Activated T-helper 2 cell treated with anti-CD3 and anti-CD28 coated beads, Interferon-gamma antibody, Interleukin-2, Interleukin-4, amounts not matched to agents 10 μg/mL and 5 μg/mL and 100 μg/mL, durations not matched to agents 14 hours and 24 hours and 36 hours (primary cell): ENCODE measurements at places on chromosomes 6 and 20.

DNA sequence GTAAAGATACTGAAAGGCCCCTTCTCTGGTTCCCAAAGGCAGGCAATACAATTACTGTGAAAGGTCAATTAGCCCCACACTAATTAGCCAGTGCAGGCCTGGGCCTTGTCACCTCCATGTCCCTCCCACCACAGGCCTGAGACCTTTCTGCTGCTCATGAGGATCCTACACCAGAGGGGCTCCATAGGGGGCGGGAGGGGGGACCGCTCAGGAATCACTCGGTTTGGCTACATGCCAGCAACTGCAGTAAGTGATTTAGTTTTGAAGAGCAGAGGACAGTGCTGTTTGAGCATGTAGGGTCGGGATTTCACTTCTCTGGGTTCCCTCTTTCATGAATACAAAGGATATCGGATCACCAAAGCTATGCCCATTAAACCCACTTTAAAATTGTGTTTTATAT lies 455.6 kb downstream of the PRKN start:
- H3K27ac ChIP-seq = no peak overlapping the region
- no peaks in the 10 kb centered on the region for H3K36me3 ChIP-seq
- no peaks in the 10 kb centered on the region for H3K4me1 ChIP-seq
- no peaks in the 10 kb centered on the region for H3K27me3 ChIP-seq
- DNase-seq = no peak

GRCh38 chr20:57953638-57954037 lies 243.8 kb upstream of the PMEPA1 start:
- no peak for DNase-seq
- no peak overlapping the region for H3K27ac ChIP-seq
- no peaks in the 10 kb centered on the region for H3K27me3 ChIP-seq
- H3K36me3 ChIP-seq = no peaks in the 10 kb centered on the region
- no peaks in the 10 kb centered on the region for H3K4me1 ChIP-seq
- no peak overlapping the region for H3K4me3 ChIP-seq

GRCh38 chr6:35343092-35343834 lies 905 bp downstream of the PPARD start:
- DNase-seq = no peak
- H3K36me3 ChIP-seq = peaks cover 34% of the 10 kb centered on the region
- H3K27me3 ChIP-seq = no peaks in the 10 kb centered on the region
- peak overlapping the region; percentile 82 for H3K27ac ChIP-seq
- peak overlapping the region; percentile 98 for H3K4me3 ChIP-seq

- DNase-seq = no peak
- peaks cover 1% of the 10 kb centered on the region for H3K4me1 ChIP-seq
Measured at GRCh38 chr6:121430514-121431460, 4.7 kb upstream of the GJA1 start.

DNA sequence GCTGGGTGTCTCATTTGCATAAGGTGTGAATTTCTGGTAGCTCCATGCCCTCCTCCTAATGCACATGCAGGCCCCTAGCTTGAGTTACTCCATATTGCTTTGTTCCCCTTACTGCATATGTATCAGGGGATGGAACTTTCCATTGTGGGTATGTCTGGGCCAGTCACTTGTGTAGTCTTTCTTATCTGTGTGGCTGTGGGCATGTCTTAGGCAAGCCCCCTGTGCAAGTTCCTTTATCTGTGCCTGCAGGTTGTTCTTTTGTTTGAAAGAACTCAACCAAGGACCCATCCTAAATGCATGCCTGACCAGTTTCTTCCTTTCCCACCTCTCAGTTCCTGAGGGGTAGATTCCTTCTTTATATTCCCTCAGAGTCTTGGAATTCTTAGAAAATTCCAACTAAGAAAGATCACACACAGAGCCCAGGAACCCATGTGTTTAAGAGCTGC lies 23.6 kb downstream of the MBOAT1 start:
- H3K4me1 ChIP-seq = peaks cover 63% of the 10 kb centered on the region
- peak overlapping the region; percentile 53 for H3K27ac ChIP-seq
- no peak overlapping the region for H3K4me3 ChIP-seq
- H3K36me3 ChIP-seq = peaks cover 83% of the 10 kb centered on the region

GRCh38 chr6:43673444-43674084 lies 14.0 kb downstream of the MRPS18A start:
- H3K27ac ChIP-seq = no peak overlapping the region
- H3K27me3 ChIP-seq = no peaks in the 10 kb centered on the region
- no peak for DNase-seq
- H3K4me3 ChIP-seq = no peak overlapping the region
- peaks cover 14% of the 10 kb centered on the region for H3K4me1 ChIP-seq
- peaks cover 60% of the 10 kb centered on the region for H3K36me3 ChIP-seq

GRCh38 chr20:59632541-59633113 lies 28.3 kb downstream of the PHACTR3 start:
- no peak overlapping the region for H3K4me3 ChIP-seq
- no peaks in the 10 kb centered on the region for H3K36me3 ChIP-seq
- no peaks in the 10 kb centered on the region for H3K4me1 ChIP-seq
- H3K27me3 ChIP-seq = no peaks in the 10 kb centered on the region
- no peak for DNase-seq
- no peak overlapping the region for H3K27ac ChIP-seq

- peaks cover 8% of the 10 kb centered on the region for H3K4me1 ChIP-seq
- H3K27me3 ChIP-seq = no peaks in the 10 kb centered on the region
- no peak overlapping the region for H3K27ac ChIP-seq
- H3K36me3 ChIP-seq = peaks cover 47% of the 10 kb centered on the region
- DNase-seq = no peak
- no peak overlapping the region for H3K4me3 ChIP-seq
Measured at GRCh38 chr6:7236306-7237209, 76.4 kb downstream of the SSR1 start.

DNA sequence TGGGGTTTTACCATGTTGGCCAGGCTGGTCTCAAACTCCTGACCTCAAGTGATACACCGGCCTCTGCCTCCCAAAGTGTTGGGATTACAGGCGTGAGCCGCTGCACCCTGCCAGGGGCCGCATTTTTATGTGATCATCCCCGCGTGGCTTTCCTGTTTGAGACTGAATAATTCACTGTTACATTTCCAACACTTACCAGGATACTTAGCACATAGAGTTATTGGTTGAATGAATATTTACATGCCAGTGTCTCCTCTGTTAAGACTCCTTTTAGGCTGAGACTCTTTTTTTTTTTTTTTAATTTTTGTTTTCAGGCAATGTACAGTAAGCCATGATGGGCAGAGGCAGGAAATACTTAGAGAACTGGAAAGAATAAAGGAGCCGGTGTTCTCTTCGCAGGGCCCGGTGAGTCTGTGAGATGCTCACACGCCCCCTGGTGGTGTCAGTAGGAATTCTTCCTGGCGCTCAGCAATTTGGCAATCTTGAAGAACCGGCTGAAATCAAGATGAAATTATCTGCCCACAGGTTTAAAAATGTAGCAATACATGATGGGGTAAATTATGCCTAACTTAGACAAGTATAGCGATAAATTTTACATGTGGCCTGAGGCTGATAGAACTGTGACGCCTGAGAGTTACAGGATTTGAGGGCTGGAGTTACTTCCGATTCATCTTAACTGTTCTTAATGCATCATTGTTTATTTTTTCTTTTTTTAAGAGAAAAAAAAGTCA lies 7.6 kb upstream of the RNF114 start:
- peaks cover 6% of the 10 kb centered on the region for H3K4me1 ChIP-seq
- H3K4me3 ChIP-seq = no peak overlapping the region
- H3K36me3 ChIP-seq = no peaks in the 10 kb centered on the region
- H3K27me3 ChIP-seq = peaks cover 3% of the 10 kb centered on the region
- H3K27ac ChIP-seq = peak overlapping the region; percentile 49

DNA sequence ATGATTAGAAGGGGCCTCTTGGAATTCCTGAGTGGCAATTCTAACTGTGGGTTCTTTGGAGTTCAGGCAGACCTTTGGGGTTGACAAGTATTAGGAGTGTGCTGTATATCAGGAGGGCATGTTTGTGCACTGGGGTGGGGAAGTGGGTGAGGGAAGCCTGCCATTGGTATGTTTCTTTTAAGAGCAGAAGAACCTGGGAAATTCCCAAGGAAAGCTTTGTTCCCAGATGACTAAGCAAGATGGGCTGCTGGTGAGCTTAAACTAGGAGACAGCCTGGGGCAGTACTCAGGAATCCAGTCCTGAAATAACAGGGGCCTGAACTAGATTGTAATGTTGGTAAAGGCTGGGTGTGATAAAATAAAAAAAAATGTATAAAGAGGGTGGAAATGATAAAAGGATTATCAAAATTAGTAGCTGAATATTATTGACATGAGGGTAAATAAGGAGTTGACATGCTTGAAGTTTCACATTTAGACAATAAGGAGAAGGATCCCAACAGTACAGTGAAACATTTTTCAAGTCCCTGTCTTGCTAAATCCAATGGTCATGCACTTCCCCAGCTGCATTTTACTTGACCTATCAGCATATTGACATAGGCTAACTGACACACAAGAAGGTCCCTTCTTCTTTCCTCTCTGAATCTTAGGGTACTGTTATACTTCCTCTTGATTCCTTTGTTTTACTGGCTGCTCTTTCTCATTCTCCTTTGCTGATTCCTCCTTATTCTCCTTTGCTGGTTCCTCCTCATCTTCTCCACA lies 18.4 kb upstream of the IFNGR1 start:
- H3K4me1 ChIP-seq = peaks cover 23% of the 10 kb centered on the region
- H3K27me3 ChIP-seq = peaks cover 3% of the 10 kb centered on the region
- no peaks in the 10 kb centered on the region for H3K36me3 ChIP-seq
- H3K4me3 ChIP-seq = no peak overlapping the region
- no peak for DNase-seq
- H3K27ac ChIP-seq = no peak overlapping the region

GRCh38 chr20:7500231-7500663 lies 440.0 kb downstream of the HAO1 start:
- H3K36me3 ChIP-seq = no peaks in the 10 kb centered on the region
- H3K4me3 ChIP-seq = no peak overlapping the region
- no peak overlapping the region for H3K27ac ChIP-seq

GRCh38 chr6:8900056-8900455 lies 464.7 kb upstream of the SLC35B3 start:
- DNase-seq = no peak
- H3K27me3 ChIP-seq = no peaks in the 10 kb centered on the region
- H3K4me1 ChIP-seq = no peaks in the 10 kb centered on the region
- H3K27ac ChIP-seq = no peak overlapping the region

DNA sequence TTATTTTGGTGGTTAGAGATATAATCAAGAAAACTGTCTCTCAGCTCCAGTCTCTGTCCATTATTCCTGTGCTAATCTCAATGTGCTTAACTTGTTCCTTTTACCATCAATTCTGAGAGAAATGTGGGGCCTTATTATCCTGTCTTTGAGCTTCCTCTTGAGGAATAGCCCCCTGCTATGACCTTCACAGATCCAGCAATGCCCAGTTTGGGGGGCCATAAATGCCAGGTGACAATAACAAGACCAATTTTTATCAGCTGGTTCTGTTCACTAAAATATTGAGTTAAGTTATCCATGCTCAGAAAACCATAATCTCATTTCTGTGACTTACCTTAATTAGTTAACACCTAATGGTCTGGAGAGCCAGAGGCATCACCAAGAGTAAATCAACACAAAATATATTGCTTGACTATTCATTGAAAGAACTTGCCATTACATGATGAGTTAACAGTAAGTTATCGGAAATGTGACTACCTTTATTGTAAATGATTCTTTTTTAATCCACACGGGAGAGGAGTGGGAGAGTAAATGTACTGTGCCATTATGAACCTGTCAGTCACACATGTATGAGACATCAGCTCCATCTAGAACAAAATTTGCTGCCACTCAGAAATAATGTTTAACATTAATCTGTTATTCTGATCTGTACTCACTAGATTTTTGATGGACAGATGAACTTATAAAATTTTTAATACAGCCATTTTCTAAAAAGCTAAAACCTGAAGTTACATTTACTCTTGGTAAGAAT lies 149.7 kb downstream of the ID4 start:
- H3K36me3 ChIP-seq = no peaks in the 10 kb centered on the region
- no peak overlapping the region for H3K4me3 ChIP-seq
- H3K4me1 ChIP-seq = no peaks in the 10 kb centered on the region
- H3K27me3 ChIP-seq = peaks cover 1% of the 10 kb centered on the region
- DNase-seq = no peak

- H3K4me1 ChIP-seq = peaks cover 8% of the 10 kb centered on the region
- H3K27ac ChIP-seq = no peak overlapping the region
- H3K27me3 ChIP-seq = no peaks in the 10 kb centered on the region
- H3K36me3 ChIP-seq = no peaks in the 10 kb centered on the region
Measured at GRCh38 chr6:110864824-110865223, 9.8 kb upstream of the AMD1 start.

GRCh38 chr6:168091381-168092264 lies 12.6 kb upstream of the FRMD1 start:
- H3K36me3 ChIP-seq = no peaks in the 10 kb centered on the region
- no peak for DNase-seq
- H3K4me1 ChIP-seq = no peaks in the 10 kb centered on the region
- H3K27me3 ChIP-seq = no peaks in the 10 kb centered on the region
- H3K4me3 ChIP-seq = no peak overlapping the region

DNA sequence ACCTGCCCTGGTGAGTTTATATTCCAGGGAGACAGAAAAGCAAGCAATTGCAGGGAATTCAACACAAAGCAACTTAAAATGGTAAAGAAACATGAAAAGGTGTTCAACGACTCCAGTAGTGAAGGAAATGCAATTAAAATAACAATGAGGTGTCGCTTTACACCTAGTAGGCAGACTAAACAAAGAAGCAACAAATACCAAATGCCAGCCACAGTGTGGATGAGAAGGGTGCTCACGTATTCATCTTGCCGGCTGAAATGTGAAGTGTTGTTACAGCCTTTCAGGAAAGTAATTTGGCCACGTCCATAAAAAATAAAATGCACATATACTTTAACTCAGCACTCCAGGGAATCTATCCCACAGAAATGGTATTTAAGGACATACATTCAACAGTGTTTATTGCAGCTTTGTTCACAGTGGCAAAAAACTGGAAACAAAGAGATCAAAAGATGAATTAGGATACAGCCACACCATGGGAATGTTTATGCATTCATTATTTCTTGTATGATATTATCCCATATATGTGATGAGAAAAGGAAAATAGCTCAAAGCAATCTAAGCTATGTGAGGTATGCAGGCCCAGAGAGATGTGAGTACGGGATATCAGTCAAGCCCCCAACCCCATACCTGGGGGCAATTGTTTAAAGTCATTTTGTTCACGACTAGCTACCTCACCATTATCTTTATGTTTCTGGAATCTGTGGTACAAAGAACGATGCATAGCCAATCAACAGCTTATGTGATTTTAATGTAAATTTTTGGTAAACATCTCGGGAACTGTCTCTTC lies 266.0 kb upstream of the SOX4 start:
- no peak overlapping the region for H3K4me3 ChIP-seq
- no peaks in the 10 kb centered on the region for H3K36me3 ChIP-seq
- H3K4me1 ChIP-seq = no peaks in the 10 kb centered on the region

DNA sequence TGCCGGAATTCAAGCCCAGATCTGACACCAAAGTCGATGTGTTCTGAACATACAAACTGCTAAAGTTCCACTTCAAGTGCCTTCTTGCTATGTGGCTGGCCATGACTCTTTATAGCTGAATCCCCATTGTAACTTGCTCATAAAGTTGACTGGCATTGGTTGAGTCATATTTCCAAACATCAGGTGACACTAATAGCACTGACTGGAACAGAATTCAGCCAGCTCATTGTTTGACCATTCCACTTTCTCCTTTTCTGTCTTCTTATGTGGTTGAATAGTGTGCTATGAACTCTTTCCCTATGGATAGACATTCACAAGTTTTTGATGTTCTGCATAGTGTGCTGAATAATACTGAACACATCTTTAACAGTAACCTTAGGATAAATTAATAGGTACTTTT lies 266.2 kb upstream of the ZFP64 start:
- H3K4me3 ChIP-seq = no peak overlapping the region
- no peaks in the 10 kb centered on the region for H3K4me1 ChIP-seq
- no peaks in the 10 kb centered on the region for H3K36me3 ChIP-seq
- H3K27ac ChIP-seq = no peak overlapping the region
